ENCODE measurements at places on chromosomes 5 and 9.

- no peak for DNase-seq
These were observed 24.2 kb downstream of the IL9 start for GRCh38 chr5:135871268-135871915.

DNA sequence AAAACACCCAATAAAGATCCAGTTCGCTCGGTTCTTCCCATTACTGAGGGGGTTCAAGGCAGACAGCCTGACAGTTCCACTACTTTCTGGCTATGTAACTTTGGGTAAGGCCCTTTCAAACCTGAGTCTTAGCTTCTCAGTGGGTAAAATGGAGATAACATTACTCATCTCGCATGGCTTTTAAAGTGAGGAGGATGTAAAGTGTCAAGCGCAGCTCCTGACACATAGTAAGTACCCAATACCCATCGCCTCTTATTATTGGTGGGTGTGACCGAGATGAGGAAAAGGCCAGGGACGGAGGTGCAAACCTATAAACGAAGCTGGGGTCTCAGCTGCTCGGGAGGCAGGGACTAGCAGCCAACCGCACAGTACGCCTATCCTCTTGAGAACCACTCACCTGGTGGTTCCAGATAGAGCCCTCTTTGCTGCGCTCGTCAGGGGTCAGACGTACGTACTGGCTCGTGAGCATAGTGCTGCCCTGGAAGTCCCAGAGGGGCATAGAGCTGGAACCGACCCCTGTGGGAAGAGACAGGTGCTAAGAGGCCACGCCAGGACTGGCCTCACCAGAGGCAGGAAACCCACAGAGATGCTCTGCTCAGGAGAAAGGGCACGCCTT, 584 bp downstream of the LMAN2 start:
- DNase-seq = no peak

GRCh38 chr5:76556511-76557221, 66.5 kb downstream of the F2RL2 start:
- no peak for DNase-seq

DNA sequence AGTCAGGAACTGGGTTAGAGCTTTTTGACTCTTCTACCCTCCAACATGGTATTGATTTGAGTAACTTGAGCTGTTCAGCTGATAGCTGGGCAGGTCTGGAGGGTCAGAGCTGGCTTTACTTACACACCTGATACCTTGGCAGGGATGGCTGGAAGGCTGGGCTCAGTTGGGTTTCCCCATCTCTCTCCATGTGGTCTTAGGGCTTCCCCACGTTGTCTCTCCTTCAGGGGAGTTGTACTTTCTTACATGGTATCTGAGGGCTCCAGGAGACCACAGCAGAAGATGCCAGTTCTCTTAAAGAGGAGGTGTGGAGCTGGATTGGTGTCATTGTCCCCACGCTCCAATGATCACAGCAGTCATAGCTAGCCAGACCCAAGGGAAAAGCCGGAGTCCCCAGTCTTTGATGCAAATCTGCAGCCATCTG, 25.6 kb downstream of the ISOC1 start:
- no peak for DNase-seq

GRCh38 chr9:15501179-15501578, 9.6 kb downstream of the PSIP1 start:
- DNase-seq = no peak

GRCh38 chr5:79305706-79306105, 69.8 kb downstream of the JMY start:
- no peak for DNase-seq

DNA sequence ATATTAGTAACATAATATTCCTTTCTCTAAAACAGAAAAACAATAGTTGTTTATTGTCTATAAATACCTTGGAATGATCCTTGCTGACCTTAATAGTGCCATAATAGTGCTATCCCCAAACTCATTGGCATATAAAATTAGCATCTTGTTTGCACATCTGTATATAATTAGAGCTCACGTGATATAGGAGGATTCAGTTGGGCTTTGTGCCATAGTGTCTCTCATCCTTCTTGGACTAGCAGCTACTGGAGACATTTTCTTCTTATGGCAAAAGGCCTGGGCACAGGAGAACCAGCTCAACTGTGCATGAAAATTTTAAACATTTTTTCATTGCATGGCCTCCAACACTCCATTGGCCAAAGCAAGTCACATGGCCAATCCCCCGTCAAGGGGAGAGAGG, 342.5 kb downstream of the SPATA31D1 start:
- no peak for DNase-seq

DNA sequence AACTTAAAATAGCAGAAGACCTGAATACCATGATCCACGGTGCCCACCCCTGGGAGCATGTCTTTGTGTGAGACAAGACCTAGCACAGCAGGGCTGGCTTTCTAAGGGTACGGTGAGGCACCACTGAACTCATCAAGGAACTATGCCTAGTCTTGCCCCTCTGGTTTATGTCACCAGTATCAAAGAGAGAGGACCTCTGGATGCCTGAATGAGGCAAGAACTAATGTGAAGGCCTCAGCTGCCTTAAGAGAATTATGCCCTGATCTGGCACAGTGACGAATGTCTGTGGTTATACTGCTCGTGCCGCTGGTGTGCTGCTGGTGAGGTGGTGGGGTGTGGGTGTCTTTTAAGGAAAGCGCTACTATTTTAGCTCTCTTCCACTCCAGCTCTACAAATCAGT, 23.0 kb downstream of the NREP start:
- no peak for DNase-seq

GRCh38 chr5:86314951-86315350, 302.8 kb upstream of the COX7C start:
- no peak for DNase-seq

- DNase-seq = no peak
These were observed 556 bp downstream of the MTREX start for GRCh38 chr5:55308254-55308836.

- DNase-seq = no peak
These were observed 77.8 kb upstream of the SLC1A3 start for GRCh38 chr5:36528588-36528987.

GRCh38 chr5:16666883-16667398, 50.1 kb upstream of the RETREG1 start:
- peak; percentile 34 for DNase-seq

DNA sequence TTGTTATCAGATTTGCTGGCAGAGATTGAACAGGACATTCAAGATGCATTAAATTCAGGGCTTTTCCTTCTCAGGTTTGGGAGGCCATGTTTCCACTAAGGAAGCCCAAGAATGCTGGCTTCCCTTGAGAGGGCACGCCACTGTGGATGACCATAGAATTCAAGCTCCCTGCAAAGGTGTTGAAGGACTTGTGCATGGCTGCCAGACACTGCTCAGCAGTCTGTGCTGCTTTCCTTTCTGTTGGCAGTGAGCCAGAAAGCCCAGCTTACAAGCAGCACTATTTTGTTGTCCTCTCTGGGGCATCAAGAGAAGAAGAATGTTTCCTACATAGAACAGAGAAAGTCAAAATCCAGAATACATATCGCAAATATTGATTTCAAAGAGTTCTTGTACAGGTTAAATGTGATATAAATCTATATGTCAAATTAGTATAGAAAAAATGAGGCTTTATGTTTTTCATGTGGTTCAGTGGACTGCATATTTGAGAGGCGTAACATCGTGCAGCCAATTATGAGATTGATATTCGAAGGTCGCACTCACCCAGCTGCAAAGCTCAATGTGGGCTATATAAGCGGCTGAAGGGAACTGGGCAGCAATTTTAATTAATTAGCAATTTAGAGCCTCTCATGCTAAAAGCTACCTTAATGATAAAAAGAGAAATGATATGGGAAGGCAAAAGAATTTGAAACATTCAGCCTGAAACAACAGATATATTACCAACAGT, 103.1 kb upstream of the ISL1 start:
- peak; percentile 28 for DNase-seq

DNA sequence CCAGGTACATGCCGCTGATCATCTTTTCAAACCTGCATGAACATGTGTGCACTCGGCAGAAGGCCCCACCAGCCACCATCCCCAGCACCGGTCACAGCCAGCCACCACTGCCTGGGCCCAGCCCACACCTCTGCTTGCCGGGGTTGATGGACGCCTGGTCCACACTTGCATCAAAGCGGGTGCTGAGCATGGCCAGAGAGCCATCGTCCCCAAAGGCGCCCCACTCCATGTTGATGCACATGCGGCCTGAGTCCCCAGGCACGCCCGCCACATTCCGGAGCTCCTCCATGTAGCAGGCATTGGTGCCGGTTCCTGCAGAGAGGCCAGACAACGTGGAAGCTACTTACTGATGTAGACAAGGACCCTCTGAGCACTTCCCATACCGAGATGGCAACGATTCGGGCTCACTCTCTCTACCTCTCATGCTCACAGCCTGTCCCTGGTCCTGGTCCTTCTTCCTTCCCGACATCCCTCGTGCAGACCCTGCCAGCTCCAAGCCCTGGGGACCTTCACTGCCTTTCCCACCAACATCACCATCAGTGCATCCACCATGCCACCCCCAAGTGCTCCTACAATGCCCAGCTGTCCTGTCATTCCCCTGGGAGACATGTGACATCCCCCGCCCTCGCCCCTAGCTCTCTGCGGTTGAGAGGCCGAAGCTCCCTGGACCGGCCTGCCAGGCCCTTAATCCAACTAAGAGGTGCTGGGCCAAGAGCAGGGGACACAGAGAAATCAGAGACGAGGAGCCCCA, 17.2 kb downstream of the HK3 start:
- no peak for DNase-seq

GRCh38 chr9:86263876-86264275, 4.4 kb upstream of the C9orf153 start:
- DNase-seq = no peak

- no peak for DNase-seq
These were observed 389.4 kb downstream of the TRIM36 start for GRCh38 chr5:114780290-114780689.

DNA sequence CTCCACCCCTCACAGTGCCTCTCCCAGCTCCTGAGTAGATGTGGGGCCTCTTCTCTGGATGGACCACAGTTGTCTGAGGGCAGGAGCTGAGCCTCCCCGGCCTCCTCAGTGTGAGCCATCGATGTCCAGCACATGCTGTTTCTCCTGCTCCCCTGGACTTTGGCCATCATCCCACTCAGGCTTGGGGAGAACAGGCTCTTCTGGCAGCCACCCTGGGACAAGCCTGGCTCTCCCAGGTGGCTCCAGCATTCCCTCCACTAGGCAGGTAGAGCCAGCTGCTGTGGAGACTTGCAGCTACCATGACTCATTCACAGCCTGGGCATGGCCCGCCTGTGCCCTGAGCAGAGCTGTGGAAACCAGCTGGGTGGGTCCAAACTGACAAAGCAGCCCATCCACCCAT, 77.0 kb downstream of the CSNK1A1 start:
- DNase-seq = no peak

- DNase-seq = no peak
These were observed 2.8 kb upstream of the AMBP start for GRCh38 chr9:114080773-114081440.

DNA sequence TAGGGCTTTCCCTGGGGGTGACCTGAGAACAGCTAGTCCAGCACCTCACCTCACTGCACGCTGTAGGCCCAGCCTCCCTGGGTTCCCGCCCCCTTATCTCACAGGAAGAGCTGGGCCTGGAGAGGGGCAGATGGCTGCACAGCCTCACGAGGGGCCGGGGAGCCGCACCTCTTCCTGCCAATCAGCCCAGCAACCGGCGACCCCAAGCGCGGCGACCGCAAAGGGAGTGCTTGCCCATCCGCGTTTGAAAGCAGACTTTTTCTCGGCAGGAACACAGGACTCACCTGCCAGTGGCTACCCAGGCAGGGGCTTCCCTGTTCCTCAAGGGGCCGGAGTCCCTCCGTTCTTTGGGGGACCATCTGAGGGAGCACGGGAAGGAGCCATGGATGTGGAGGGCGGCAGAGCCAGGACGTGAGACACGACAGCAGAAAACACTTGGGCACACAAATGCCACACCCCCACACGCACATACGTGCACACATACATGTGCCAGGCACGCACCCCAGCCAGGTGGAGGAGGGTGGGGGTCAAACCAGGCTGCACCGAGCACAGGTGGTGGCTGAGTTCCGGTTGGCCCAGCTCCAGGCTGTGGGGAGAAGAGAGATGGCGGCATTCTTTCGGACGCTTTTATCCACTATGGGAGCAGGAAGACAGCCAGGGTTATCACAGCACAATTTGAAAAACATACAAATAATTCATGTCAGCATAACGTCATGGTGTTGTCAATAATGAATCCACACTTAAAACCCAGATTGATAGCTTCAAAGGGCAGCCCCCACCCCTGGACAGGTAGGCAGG, 11.3 kb downstream of the TMEM250 start:
- no peak for DNase-seq

GRCh38 chr5:38541174-38541725, 15.2 kb downstream of the LIFR start:
- DNase-seq = no peak

DNA sequence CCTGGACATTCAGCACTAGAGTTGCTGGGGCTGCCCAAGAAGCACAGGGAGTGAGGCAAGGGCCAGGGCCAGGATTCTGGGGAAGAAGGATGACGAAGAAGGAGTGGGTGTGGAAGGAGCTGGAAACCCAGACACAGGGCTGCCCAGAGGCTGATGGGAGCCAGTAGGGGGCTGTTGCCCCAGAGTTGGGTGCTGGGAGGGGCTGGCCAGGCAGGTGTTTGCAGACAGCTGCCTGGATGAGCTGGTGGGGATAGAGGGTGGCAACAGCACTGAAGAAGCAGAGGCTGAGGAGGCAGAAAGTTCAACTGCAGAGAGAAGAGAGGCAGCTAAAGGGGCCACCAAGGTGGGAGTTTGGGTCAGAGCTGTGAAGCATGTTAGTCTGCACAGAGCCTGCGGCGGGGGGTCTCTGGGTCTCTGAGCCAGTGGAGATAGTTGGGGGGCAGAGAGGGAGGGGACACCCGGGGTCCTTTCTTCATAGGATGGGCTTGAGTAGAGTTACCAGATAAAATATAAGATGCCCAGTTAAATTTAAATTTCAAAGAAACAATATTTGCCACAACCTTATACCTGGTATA, 2.5 kb upstream of the AQP7 start:
- no peak for DNase-seq

DNA sequence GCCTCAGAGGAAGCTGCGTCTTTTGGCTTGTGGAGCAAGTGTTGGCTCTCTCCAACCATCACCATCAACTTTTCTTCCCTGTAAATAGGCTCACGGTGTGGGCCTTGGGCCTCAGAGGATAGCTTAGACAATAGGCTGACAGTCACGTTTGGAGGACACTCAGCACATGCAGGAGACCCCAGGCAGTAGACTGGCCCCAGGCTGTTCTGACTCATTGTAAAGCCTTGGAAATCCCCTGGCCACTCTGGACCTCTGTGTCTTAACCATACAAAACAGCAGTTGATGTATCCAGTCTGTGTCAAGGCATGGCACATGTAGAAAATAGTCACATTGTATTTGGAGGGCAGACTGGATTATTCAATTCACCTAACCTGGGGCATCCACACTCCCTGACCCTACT, 18.6 kb downstream of the CD74 start:
- no peak for DNase-seq

DNA sequence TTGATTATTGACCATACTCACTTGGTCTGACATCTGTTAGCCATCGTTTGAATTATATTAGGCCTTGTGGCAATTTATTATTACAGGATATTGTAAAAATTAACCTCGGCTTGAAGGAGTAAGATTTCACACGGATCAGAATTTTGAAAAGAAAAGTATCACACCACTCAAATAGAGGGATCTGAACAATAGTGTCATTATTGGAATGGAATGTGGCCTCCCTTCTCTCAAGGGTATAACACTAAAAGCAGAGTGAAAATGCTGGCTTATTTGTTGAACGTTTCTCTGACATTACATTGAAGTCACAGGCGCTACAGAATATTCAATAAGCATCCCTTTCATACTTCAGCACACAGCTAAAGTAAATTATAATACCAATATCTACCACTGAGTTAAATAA, 509.3 kb downstream of the CTNND2 start:
- no peak for DNase-seq

- DNase-seq = no peak
These were observed 24.4 kb downstream of the SMIM15 start for GRCh38 chr5:61137835-61138234.
